DMS153 (cell line): ENCODE measurements at places on chromosomes 2 and 18.

GRCh38 chr2:27664622-27665363, 1.1 kb downstream of the SLC4A1AP start:
- DNase-seq = no peak

DNA sequence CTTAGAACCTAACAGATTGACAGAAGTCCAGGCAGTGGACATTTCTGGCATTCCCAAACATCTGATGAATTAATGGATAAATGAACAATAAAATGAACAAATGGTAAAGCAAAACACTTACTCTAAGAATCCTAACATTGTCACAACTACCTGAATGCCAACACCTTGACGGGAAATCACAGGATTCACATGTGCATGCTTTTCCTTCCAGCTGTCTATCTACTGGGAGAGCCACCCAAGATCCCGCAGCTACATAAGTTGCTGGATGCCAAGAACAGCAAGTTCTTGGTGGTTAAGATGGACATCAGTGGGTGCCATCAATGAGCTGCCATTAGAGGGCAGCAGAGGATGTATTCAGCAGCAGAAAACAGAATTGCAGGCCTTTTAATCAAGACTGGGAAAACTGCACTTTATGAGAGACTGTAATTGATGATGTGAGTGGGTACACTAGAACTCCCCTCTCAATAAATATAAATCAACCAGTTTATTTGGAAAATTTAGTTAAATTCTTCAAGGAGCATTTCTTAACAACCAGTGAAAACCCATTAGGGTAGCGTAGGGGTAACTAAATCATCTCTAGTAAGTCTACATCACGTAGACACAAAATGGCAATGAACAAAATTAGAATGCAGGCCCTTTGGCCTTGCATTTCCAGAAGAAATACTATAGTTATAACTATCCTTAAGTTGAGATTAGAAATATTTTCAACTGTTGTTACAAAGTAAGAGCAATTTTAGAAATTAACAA, 45.6 kb downstream of the SESTD1 start:
- DNase-seq = peak; percentile 67

- no peak for DNase-seq
These were observed 31.8 kb upstream of the COL6A3 start for GRCh38 chr2:237445611-237446337.

- no peak for DNase-seq
These were observed 68.7 kb downstream of the RHBDD1 start for GRCh38 chr2:226904592-226904991.

DNA sequence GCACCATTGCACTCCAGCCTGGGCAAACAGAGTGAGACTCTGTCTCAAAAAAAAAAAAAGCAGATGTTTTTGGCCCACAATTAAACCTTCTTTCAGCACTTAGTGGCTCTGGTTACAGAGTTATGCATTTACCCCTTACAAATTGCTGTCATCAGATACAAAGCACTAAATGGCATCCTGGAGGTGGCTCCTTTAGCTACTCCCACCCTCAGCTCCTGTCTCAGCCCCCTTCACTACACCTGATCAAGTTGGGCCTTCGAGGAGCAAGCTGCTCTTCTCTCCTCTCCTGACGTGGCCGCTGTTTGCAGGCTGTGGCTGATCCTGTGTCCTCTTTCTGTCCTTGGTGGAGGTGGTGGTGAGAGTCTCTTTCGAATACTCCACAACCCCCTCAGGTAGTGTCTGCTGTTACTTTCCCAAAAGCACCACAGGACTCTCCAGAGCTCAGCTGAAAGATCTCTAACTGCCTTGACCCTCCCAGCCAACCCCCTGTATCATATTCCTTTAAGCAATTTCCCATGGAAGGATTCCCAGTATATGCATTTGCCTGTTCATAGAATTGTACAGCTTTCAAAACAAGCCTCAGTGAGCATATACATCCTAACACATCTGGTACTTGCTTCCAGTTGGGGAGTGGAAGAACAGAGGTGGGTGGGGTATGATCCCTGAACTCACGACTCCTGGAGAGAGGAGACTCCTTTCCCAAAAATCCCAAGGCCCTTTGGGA, 285.9 kb downstream of the CLIP4 start:
- DNase-seq = no peak

GRCh38 chr2:118186858-118187254, 98.6 kb downstream of the INSIG2 start:
- no peak for DNase-seq

DNA sequence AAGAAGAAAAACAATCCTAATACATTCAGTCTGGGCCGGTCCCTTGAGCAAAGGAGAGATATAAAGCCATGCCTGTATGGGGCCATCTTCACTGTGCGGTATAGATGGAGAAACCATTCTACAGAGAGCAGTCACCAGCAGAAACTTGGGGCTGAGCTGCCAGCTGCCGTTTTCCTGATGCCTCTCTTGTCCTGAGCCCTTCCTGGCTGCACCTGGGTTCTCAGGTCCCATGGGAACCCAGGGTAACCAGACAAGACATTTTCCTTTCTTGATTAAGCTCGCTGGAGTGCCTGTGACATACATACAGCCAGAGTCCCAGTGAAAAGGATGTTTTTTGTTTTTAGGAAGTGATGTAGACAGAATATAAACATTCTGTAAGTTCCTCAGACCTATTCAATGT, 5.3 kb upstream of the METTL21A start:
- peak; percentile 27 for DNase-seq

DNA sequence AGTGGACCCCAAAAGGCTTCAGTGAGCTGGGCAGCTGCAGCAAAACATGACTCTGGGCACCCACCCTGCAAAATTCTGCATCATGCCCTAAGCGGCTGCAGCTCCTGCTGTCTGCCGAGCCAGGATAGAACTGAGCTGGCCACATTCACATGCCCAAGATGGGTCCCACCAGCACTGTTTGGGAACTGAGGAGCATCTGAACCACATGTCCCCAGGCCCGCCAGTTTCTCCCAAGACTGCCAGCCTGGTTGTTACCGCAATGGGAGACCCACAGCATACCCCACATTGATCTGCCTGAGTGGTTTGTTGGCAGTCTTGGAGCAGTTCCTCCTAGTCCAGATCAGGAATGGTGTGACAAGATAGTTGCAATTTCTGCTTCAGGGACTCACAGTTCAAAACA, 946.8 kb downstream of the CPS1 start:
- DNase-seq = no peak

GRCh38 chr2:204779771-204780170, 234.5 kb downstream of the PARD3B start:
- DNase-seq = no peak

- DNase-seq = no peak
These were observed 57.6 kb upstream of the RPRM start for GRCh38 chr2:153536115-153536514.

GRCh38 chr2:106956416-106956815, 70.4 kb upstream of the ST6GAL2 start:
- no peak for DNase-seq

DNA sequence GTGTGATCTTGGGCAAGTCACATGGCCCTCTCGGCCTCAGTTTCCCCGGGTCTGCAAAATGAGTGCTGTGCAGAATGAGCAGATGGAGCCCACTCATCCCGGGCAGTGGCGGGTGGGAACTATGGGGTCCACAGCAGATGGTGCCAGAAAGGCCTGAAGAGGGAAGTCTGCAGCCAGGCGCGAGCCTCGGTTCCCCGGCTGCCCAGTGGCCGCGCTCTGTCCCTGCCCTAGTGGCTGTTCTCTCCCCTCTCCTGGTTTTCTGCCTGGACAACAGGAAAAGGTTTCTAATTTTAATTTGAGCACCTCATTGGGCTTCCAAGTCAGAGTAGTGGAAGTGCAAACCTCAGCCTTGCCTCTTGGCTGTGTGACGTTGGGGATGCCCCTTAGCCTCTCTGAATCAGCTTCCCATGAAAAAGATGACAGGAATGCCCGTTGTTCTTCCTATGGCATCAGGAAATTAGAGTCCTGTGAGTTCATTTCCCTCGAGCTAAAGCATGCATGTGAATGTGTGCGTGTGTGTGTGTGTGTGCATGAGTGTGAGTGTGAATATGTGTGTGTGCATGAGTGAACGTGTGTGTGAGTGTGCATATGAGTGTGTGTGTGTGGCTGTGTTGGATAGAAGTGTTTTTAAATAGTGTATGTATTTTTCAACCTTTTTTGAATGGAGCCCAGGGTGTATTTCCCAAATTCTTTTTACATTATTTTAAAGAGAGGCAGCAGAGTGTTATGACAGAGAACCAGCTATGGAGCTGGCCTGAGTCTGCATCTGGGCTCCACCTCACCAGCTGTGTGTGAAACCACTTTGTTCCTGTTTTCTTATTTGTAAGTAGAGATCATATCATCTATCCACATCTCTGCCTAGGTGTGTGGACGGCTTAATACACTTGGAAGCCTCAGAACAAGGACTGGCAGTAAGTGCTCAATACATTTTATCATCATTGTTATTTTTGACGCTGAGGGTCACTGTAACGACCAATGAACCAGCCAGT, 41.3 kb downstream of the RRM2 start:
- no peak for DNase-seq

- peak; percentile 4 for DNase-seq
These were observed 53.3 kb upstream of the SLC5A7 start for GRCh38 chr2:107932979-107933378.

DNA sequence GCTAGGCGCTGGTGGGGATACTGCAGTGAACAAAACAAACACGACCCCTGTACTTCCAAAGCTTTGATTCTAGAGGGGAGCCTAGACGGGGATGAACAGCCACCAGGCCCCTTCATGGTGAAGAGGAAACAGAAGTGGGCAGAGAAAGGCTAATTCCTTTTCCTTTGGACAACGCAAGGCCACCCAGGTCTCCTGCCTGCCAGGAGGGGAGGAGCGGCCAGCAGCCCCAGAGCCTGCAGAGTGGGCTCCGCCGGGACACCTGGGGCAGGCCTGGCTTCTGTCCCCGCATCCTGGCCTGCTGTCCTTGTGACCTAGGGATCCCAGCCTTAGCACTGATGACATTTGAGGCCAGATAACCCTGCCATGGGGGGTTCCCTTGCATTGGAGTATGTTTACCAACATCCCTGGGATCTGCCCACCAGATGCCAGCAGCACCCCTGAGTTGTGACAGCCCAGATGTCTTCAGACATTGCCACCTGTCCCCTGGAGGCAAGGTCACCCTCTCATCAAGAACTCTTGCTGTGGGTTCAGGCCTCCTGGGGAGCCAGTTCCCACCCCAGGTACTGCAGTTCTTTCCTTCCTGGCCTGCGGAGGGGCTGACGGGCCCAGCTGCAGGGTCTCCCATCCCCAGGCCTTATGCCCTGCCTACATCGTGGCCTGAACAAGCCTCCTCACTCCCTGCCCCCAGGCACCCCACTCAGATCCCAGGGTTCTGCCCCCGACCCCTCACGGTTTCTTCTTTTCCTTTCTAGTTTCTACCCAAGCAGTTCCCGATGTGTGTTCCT, 125.7 kb downstream of the SEPTIN10 start:
- DNase-seq = no peak

DNA sequence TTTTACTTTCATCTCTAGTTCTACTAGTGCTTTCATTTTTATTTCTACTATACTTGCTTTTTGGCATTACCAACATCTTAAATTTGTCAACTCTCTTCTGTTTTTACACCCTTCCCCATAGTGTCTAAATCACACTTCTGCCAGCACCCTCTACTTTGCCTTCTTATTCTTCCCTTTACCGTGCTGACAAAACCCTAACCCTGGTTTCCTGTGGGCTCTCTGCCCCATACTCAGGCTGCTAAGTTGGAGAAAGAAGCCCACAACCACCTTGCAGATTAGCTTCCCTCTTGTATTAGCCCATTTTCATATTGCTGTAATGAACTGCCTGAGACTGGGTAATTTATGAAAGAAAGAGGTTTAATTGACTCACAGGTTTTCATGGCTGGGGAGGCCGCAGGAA, 24.8 kb downstream of the GIGYF2 start:
- no peak for DNase-seq

DNA sequence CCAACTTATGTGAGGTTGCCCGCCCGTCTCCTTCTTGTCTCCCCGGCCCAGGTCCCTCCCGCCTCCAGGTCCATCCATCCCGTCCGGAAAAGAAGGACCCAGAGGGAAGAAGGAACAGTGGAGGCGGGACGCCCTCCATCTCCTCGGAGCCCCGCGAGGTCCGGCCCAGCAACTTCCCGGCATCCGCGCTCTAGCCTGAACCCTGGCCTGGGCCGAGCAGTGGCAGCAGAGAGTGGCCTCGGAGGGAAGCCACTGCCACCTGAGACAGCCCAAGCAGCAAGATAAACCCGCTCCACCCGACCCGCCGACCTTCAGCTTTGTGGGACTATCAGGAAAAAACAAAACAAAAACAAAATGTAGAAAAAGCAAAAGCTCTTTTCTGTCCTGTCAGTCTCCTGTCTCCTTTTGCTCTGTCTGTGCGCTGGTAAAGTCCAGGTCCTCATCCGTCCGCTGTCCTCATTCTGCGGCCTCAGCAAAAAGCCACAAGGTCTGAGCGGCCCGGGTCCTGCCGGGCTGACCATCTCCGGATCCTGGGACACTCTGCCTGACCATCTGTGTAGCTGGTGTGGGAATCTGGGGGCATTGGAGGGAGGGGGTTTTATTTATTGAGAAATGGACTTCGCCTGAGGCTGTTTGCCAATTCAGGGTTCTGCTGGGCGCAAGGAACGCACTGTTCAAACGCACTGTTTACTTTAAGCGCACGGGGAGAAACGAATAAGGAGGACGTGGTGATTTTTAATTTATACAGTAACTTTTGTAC, 3.1 kb downstream of the DLX1 start:
- DNase-seq = no peak

- no peak for DNase-seq
These were observed 244.8 kb downstream of the PRKCE start for GRCh38 chr2:45896311-45896710.

- no peak for DNase-seq
These were observed 188.0 kb upstream of the PARD3B start for GRCh38 chr2:204357286-204357685.

DNA sequence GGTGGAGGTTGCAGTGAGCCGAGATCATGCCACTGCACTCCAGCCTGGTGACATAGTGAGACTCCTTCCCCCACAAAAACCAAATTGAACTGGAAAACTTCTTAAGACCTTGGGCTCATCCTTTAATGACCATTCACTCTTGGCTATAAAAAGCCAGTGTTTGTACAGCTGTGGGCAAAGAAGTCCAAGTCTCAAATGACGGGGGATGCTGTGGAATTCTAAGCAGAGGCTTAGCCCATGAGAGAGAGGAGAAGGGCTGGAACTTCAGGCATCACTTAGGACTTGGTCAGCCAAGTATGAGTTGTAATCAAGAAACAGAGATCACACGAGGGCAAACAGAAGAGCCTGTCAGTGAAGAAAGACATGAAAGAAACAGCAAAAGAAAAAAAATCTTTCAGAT, 79.3 kb upstream of the POU3F3 start:
- DNase-seq = no peak

- no peak for DNase-seq
These were observed 167.6 kb downstream of the FAM210A start for GRCh38 chr18:13558790-13559189.

DNA sequence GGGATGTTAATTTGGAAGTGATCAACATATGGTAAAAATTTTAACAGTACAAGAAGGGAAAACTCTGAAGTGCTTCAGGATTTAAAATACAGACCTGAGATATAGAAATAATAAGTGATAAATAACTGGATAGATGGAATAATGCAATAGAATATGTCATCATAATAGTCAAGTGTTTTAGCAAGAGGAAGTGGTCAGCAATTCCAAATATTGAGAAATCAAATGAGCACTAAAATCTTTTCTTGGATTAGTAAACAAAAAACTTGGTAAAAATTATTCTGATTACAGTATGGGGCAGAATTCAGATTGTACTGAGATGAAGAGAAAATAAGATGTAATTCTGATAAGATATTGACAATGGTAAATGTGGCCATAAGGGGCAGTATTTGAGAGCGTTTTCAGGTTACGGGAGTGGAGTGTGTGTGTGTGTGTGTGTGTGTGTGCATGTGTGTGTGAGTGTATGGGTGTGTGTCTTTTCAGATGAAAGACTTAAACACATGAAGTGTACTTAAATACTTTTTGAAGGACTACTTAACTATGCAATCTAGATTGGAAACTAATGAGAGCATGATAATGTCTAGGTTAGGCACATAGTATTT, 217.9 kb upstream of the ITGA4 start:
- no peak for DNase-seq
